Stimulated activated CD4-positive, alpha-beta T cell treated with anti-CD3 and anti-CD28 coated beads, Interleukin-12 subunit alpha, Interleukin-12 subunit beta, amount 100 ng/mL, for 24 hours (primary cell): ENCODE measurements at places on chromosomes 6 and 20.

DNA sequence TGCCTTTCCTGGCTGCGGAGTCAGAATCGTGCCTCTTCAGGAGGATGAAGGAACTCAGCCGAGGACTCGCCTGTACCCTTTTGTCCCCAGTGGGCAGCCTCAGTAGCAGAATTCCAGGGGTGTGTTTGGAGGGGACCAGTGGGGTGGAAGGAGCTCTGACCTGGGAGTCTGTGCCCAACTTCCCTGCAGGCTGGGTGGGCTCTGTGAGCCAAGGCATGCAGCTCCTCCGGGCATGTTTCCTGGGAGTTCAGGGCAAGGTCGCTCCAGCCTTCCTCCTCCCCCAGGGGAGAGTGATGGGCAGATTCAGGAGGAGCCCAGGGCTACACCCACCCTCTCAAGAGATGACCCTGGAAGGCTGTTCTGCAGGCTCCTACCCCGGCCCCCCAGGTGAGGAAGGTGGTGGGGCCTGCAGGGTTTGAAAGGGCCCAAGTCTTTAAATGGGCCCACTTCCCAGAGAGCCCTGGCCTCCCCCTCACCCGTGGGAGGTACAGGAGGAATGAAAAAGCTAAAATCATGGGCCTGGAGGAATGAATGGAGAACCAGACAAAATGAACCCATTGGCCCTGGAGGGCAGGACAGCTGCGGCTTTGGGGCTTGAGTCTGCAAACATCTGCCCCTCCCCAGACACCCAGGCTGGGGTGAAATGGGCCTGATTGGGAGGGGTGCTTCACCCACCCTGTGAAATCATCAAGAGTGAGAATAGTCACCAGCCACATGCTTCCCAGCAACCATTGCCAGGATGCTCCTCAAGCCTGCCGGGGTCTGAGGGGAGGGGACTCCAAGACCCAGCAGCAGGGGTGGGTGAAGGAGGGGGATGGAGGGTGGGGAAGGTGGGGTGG, 77.6 kb upstream of the PMEPA1 start:
- DNase-seq: no peak

- no peak for DNase-seq
These were observed 152.7 kb downstream of the RNGTT start for GRCh38 chr6:88810701-88811100.

- no peak for DNase-seq
These were observed 47.2 kb downstream of the SYNJ2 start for GRCh38 chr6:158028876-158029275.

- DNase-seq: no peak
These were observed 55.4 kb downstream of the CEP162 start for GRCh38 chr6:84172080-84172479.
